ENCODE measurements at places on chromosomes 1 and 21. TPM values are rescaled to one million over a fixed set of nuclear protein-coding genes. Genes with fewer than 3 reads are reported as not detected.

GRCh38 chr1:21773585-21773984, 9.4 kb downstream of the USP48 start:
- DNase-seq = no peak

Gene KCNK2
- 4.0 TPM for polyA plus RNA-seq

DNA sequence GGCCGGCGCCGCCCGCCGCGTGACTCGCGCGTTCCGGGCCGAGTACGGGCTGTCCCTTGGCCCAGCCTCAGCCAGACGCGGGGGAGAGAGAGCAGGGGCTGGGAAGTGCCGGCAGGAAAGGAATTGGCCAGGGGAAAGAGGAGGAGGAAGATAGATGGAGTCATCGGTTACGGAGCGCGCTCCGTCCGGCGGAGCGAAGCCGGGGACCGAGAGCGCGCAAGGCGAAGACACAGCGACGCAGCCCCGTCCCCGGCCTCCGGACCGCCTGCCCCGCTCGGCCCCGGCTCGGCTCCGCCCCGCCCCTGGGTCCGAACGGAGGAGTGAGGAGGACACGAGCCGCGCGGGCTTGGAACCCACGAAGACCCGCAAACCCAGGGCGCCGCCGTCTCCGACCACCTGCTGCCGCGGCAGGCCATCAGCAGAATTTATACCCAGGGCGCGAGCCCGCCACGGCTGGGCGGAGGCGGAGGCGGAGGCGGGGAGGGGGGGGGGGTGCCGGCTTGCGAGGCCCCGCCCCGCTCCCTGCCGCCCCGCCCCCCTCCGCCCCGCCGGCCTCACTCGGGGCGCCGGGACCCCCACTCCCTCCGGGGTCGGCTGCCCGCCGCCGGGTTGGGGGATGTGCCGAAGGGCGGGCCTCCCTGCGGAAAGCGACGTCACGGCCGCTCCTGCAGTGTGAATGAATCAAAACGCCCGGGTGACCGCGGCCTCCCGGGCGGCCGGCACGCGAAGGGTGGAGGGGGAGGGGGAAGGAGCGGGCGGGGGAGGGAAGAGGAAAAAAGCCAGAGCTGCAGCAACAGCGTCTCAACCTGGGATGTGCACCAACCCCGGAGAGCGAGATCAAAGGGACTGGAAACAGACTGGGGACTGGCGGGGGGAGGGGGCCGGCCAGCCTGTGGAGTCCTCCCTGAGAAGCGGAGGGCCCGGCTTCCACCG, at the start of gene LHX4:
Gene LHX4, plus strand, starts transcription at position 782 of the 933 bp plus-strand sequence. CDS start 266 bp downstream, outside the sequence.
- DNase-seq = no peak

- no peak for DNase-seq
These were observed 367.3 kb downstream of the PTPRU start for GRCh38 chr1:29603622-29604021.

Gene KCNH1
- polyA plus RNA-seq = 0.19 TPM

Gene PLA2G2D
- polyA plus RNA-seq = not detected

GRCh38 chr1:25146451-25146855, 85.8 kb downstream of the SYF2 start:
- peak; percentile 80 for DNase-seq

Gene STIL
- polyA plus RNA-seq = 3.8 TPM

- DNase-seq = peak; percentile 82
These were observed 23.1 kb downstream of the RHEX start for GRCh38 chr1:206075786-206076755.

DNA sequence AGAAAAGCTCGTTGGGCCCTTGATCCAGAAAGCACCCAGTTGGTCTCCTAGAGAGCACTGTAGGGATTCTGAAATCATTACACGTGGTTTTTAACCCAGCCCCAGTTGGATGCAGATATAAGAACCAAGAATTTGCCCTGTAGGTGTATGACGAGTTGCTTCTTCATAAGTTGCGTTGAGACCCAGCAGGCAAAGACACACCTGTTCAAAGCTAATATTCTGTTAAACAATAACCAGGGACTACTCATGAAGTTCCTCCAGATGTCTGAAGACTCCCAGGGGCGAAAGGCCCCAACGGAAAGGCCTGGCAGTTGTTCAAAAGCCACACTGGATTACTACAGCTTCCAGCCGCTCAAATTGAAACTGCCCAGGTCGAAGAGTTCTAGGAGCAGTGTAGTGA, 88.6 kb upstream of the HNRNPU start:
- DNase-seq = no peak

Gene DNASE2B
- not detected for polyA plus RNA-seq

DNA sequence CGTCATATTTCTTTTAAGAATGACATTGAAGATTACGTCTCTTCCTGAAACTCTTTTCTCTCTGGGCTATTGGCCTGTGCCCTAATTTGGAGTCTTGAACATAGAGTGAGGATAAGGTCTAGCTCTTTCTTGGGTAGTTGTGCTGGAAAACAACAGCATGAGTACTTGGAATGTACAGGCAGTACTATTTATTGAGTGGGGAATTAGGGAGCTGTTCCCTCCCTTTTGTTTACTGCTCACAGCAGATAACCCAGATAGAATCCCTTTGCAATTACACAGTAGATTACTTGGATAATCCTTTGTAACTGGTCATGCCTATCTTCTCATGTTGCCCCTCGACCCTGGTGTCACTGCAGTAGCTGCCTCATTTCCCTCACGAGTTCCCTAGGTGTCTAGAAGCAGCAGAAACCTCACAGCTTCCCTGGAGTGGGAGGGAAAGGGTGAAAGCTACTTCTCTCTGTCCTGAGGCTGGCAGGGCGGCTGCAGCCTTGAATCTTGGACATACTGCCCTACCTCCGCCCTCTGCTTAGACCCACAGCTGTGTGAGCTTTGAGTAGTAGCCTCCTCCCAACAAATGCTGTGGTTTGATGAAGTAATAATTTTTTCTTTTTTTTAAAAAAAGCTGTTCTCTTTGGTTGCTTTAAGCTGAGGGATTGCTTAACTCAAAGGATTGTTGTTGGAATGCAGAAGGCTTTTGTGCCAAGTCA, 70.6 kb downstream of the FGGY start:
- peak; percentile 90 for DNase-seq

- peak; percentile 74 for DNase-seq
These were observed 32.9 kb downstream of the RASSF5 start for GRCh38 chr1:206540044-206540780.

DNA sequence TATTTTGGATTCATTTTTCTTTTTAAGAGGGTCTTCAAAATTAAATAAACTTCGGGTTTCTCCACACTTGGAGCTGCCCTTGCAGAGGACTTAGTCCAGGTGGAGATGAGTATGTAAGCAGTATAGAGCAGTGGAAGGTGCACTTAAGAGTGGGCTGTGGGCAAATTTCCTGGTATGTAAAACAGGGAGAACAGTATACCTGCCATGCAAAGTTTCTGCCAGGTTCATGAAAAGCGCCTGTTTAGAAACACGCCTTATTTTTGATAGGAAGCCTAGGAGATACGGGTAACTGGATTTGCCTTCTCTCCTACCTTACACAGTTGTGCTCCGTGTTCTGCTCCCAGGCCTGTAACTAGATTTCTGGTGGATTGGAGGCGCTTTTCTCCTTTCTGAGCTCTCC, 1.2 kb downstream of the KDM4A start:
- no peak for DNase-seq

Gene PDZK1IP1
- polyA plus RNA-seq = 0.31 TPM

DNA sequence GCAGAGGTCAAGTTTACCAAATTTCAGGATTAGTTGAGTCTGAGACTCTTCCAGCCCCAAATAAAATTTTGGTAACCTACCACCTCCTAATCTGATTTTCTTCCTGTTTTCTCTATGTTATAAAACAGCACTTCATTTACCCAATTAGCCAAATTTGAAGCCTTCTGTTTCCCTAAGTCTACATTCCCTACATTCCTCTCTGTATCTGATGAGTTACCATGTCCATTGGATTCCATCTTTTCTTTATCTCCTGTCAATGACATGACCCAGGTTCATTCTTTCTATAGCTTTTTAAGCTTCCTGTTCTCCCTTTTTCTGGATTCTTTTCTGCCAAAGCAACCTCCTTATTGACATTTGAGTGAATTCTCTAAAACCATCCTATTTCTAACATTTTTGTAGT, 72.8 kb downstream of the OSBPL9 start:
- DNase-seq = no peak

DNA sequence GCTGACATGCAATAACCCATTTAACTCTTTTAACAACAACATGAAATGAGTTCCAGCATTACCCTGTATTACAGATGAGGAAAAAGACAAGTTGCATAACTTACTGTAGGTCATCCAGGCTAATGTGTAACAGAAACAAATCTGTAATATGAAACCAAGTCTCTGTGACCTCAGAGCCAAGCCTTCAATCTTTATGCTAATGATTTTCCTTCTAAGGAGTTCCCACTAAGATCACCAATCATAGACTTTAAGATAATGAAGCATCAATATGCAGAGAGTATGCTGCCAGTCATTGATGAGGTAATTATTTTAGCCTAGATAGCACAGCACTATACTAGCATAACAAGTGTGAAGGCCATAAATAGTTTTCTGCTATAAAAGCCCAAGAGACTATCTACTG, 35.6 kb upstream of the RNPC3 start:
- no peak for DNase-seq

DNA sequence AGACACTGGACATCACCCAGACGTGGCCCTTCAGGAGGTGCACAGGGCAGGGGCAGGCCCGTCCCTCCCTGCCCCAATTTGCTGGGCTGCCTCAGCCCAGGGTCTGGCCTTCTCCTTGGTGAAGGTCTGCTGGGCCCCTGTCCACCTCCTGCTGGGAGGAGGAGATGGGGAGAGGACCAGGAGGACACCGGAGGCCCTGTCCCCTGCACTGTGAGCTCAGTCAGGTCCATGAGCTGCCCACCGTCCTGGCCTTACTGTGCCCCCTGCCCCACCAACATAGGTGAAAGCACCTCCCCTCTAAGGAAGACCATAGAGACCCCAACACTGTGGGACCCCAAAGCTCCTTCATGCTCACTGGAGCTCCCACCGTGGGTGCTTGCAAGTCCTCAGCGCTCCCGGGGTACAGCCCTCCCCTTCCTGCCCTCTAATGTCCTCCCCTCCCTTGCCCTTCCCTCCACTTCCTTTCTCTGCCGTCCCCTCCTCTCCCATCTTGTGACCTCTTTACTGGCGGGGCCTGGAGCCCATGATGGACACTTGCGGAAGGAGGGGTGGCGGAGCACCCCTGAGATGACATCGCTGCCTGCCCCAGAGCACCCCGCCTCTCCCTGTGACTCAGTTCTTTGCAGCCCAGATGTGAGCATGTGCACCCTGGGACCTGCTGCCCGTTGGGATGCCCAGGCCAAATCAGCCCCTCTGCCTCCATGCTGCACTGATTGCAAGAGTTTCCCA, 4.6 kb downstream of the LRRC3 start:
- DNase-seq = no peak

GRCh38 chr1:66752000-66752592, at the start of gene DYNLT5:
Gene DYNLT5 (plus strand): TSS chr1:66752459. CDS start chr1:66754659, 2,200 bp downstream.
- DNase-seq = peak; percentile 65

- no peak for DNase-seq
These were observed 266.8 kb downstream of the VAV3 start for GRCh38 chr1:107698161-107698560.

Gene FCRL1
- polyA plus RNA-seq = 0.19 TPM

Gene PSRC1
- polyA plus RNA-seq = 17.4 TPM

GRCh38 chr1:82849460-82849859, 1048.7 kb downstream of the ADGRL2 start:
- peak; percentile 76 for DNase-seq

DNA sequence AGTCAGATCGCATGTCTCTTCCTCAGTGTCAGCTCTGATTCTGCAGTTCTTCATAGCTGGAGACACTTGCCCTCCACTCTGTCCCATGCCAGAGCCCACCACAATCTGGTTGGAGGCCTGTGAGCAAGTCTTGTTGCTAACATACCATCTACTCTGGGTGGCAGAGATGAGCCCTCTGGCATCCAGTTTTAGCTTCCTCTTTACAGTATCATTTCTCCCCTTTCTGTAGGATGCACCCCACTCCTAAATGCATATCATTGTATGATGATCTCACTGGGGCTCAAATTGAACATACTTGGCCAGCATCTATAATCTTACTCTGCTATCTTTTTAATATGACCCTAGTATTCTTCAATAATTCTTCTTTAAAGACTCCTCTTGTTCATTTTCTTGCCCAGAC, 16.9 kb downstream of the PCNX2 start:
- no peak for DNase-seq

Gene CDK18
- 6.9 TPM for polyA plus RNA-seq

DNA sequence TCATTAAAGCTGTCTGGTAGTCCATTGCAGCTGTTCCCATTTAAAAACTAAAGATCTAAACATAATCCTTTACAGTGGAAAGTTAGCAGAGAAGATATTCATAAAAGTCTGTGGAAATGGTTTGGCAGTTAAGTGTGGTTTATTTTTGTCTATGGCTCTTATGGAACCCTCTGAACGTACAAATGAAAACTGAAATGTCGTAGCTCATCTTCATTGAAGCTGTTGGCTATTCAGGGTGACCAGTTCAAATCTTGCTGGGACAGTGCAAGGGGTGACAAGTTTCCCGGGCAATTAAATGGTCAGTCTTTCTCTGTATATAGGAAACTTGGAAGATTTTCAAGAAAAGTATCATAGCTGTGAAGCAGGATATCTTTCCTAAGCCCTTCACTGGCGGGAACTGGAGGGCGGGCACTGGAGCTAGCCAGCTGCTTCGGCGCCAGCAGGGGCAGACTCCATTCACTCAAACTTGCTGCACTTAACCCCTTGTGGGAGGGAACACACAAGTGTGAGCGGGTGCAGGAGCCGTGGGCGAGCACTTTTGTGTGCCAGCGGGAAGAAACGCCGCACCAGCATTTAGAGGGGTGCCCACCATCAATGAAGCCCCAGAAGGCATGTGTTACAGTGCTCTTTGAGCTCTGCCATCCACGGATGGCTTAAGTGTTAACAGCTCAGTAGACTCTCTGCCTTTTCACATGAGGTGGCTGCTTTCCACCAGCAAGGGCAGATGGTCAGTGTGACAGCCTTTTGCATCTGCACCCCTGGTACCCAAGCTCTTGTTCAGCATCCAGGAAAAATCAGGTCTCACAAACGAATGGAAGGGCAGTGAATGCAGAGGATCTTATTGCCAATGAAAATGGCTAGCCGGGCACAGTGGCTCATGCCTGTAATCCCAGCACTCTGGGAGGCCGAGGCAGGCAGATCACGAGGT, 232.1 kb upstream of the KAZN start:
- DNase-seq = peak; percentile 93

GRCh38 chr1:213120961-213121360, 69.9 kb downstream of the RPS6KC1 start:
- no peak for DNase-seq

DNA sequence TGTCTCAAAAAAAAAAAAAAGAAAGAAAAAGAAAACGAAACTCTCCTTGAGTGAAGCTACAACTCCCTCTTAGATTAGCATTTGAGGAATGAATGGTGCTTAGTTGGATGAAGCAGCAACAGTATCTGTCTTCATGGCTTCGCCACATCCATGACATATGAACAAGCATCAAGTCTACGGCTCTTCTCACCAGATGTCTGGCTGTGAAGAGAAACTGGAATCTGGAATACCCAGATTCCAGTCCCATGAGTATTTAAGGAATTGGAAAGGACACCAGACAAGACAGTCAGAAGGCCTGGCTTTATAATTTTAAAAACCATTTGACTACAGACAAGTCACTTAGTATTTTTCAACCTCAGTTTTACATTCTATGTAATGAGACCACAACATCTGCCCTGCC, 38.0 kb upstream of the TADA1 start:
- DNase-seq = no peak
